Right renal pelvis (tissue), 4 donors: ENCODE measurements at places on chromosomes 6 and 20.

- no peak for DNase-seq
These were observed 9.5 kb downstream of the NT5E start for GRCh38 chr6:85459224-85459901.

DNA sequence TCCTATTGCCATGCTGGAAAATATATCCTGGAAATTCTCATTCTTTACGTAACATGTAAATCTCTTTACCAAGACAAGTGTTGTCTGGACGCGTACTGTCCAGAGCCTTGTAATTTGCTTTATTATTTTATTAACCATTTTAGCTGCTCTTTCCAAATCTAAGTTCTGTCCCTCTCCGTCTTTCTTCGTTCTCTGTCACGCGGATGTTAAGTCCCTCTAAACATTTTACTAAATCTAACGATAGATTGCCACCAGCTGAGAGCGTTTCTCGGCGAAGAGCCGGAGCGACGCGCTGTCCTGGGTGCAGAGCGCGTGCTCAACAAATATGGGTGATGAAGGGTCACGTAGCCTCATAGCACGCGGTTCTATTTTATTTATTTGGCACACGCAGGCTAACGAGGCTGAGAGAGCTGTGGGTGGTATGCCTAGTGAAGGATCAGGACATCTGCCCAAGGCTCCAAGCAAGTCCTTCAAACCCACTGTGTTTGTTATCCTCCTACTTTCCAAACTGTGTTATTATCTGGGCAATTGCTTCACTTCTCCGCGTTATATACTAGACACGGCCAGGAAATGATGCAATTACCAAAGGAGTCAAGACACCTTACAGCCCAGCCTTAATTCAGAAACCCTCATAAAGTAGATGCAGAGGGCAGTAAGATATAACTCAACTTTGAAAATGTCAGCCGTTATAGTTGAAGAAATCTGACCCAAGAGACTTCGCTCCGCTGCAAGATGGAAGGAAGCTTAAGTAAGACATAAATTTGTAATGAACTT is 10.0 kb upstream of the NCOA7 start:
- peak; percentile 69 for DNase-seq

GRCh38 chr6:44470115-44470464 is 82.6 kb downstream of the CDC5L start:
- DNase-seq: no peak

GRCh38 chr6:157981395-157982101 is at the start of gene SYNJ2:
TSS of gene SYNJ2 (plus strand) at chr6:157981863. CDS start at chr6:157981962, 99 bp downstream.
- DNase-seq: no peak
